Glutamatergic neuron (in vitro differentiated cells): ENCODE measurements at places on chromosomes 12 and 14.

- DNase-seq = no peak
These were observed 10.6 kb upstream of the MAP4K5 start for GRCh38 chr14:50542941-50543418.

DNA sequence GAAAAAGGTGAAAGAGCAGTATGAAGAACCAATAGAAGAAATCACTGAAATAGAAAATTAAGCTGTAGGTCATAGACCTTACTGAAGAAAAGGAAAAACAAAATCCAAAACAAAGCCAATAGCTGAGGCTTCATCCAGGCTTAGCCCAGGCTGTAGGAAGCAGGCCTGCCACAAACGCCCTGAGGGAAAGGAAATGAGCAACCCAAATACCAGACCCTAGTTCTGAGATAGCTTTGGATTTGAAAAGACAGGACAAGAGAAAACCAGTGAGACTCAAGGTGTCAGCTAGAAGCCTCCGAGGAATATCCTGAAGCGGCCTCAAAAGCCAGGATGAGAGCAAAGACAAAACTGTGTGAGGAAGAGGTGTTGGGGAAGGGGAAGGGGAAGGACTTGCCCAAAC is 79.2 kb downstream of the FERMT2 start:
- no peak for DNase-seq

- DNase-seq = no peak
These were observed 6.4 kb upstream of the ASCL1 start for GRCh38 chr12:102950950-102951619.

- DNase-seq = no peak
These were observed 3.8 kb downstream of the RILPL1 start for GRCh38 chr12:123529686-123530085.

DNA sequence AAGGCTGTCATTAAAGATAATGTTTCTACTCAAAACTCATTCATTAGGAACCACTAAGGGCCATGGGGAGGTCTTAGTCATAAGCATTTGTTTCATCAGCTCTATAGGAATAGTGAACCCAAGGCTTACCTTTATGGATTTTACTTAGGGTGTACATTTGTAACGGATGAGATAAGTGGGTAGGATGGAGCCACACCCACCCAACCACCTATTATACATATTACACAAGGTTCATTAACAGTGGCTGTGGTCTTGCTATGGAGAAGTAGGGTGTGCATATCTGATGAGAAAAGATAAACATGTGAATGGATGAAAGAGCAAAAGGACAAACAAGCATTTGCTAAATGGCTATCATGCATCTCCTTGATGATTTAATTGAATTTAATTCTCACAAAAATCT is 39.6 kb upstream of the ITPR2 start:
- no peak for DNase-seq

DNA sequence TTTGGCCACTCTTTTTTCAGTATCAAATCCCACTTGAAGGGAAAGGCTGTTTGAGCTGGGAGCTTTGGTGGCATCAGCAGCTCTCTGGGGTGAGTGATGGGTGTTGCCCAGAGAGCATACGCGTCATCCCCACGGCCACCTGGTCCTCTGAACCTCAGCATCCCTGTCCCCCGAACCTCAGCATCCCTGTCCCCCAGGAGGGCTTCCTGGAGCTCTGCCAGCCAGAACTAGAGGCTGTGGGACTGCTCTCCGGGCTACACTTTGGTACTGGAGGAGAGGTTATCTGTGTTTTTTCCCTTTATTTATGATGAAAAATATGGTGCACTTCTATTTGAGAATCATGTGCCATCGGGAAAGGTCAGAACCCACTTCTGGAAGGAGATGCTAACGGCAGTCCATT is 131.5 kb upstream of the RTL1 start:
- DNase-seq = no peak
